ENCODE measurements at places on chromosomes 5 and 9.

DNA sequence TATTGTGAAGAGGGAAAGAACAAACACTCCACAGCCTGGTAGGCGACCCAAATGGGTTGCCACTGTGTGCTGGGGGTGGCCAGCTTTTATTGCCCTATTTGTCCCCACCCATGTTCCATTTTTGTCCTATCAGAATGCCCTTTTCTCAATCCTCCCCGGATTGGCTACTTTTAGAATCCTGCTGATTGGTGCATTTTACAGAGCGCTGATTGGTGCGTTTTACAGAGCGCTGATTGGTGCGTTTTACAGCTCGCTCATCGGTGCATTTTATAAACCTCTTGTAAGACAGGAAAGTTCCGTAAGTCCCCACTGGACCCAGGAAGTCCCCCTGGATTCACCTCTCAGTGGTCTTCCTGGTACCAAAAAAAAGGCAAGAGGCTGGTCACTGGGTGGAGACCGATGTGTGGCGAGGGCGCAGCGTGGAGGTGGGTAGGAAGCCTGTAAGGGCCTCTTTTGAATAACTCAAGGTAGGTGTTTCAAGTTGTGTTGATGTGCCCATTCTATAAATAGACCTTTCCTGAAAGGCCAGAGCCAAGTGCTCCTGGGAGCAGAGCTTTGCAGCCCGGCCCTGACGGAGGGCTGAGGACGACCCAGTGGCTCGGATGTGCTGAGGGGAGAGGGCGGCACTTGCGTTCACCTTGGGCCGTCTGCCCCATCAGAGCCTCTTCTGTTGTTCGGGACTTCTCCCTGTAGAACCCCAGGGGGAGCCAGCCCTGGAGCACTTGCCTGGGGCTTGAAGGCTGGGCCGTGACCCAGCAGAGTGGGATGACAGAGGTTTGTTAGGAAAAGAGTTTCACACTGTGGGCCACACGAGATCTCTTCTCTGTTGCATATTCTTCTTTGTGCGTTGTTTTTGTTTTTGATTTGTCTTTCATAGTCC, 7.2 kb upstream of the GFPT2 start:
- DNase-seq = peak; percentile 33

GRCh38 chr9:77435688-77436087, 212.4 kb downstream of the GNA14 start:
- DNase-seq = no peak

GRCh38 chr9:105392531-105392930, 55.3 kb upstream of the FSD1L start:
- no peak for DNase-seq

- DNase-seq = no peak
Observed at GRCh38 chr9:128214571-128215490, 11.7 kb downstream of the DNM1 start.

GRCh38 chr5:96350678-96351077, 82.4 kb downstream of the PCSK1 start:
- no peak for DNase-seq

- no peak for DNase-seq
Observed at GRCh38 chr5:3542158-3542557, 53.5 kb upstream of the IRX1 start.

- no peak for DNase-seq
Observed at GRCh38 chr9:38293022-38293421, 99.5 kb upstream of the ALDH1B1 start.

- DNase-seq = no peak
Observed at GRCh38 chr5:138514021-138514420, 29.0 kb downstream of the ETF1 start.

- DNase-seq = no peak
Observed at GRCh38 chr5:139696167-139696893, 48.2 kb downstream of the CXXC5 start.

DNA sequence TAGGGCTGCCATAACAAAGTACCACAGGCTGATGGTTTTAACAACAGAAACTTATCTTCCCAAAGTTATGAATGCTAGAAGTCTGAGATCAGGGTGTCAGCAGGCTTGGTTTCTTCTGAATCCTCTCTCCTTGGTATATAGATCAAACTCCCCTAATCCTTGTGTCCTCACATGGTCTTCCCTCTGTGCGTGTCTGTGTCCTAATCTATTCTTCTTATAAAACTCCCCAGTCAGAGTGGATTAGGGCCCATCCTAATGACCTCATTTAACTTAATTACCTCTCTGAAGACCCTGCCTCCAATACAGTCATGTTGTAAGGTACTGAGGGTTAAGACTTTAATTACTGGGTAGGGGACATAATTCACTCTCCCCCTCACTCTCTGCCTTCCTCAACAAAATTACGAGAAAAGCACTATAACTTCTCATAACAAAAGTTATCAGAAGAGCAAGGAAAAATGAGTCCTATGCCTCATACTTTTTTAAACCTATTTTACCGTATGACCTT, 68.6 kb downstream of the DPYSL3 start:
- no peak for DNase-seq

DNA sequence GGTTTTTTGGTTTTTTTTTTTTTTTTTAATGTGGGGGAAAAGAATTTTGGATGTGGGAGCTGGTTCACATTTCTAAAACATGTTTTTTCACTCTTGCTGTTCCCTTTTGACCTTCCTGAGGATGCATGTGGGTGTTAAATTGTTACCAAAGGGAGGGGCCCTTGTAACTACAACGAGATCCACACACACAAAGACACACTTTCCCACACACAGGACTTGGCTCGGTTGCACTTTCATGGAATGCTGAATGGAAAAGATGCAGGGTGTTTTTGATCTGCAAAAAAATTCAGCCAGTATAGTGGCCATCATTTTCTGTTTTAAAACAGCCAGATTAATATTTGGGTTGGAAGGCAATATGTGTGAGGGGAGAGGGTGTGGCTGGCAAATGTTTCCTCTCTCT, 576.9 kb downstream of the EBF1 start:
- no peak for DNase-seq

DNA sequence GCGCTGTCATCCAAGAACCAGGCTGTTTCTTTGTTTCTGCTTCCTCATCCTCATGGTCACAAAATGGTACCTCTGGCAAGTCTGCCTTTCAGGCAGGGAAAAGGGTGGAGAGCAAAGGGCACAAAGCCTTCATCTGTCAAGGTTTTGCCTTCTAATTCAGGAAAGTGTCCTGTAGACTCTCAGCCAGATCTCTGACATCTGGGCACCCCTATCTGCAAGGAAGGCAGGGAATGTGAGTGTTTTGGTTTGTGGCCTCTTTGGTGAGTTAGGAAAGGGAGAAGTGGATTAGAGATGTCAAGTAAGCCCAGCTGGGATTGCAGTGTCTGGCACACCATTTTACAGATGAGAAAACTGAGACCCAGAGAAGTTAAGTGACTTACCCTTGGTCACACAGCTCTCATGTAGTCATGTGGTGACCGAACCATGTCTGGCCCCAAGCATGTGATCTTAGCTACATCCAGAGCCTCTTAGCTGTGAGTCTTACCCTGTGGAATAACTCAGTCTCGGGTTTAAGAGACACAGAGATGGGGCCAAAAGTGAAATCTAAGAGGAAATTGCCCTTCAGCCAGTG, 115.6 kb upstream of the SAP30L start:
- no peak for DNase-seq

- DNase-seq = no peak
Observed at GRCh38 chr5:88875341-88876234, 7.4 kb downstream of the MEF2C start.

GRCh38 chr9:69122549-69123141, 51.4 kb upstream of the TJP2 start:
- no peak for DNase-seq

DNA sequence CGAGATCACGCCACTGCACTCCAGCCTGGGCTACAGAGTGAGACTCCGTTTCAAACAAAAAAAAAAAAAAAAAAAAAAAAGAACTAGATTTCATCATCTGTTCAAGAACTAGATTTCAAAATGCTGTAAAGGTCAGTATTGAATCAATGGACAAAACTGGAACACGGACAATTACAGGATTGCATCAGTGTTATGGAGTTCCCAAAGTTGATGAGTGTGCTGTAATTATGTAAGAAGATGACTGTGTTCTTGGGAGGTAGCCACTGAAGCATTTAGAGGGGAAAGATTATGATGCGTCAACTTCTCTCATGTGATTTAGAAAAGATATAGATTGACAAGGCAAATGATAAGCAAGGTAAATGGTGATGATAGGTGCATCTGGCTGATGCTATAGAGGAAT, 6.5 kb downstream of the FAM240B start:
- DNase-seq = no peak

DNA sequence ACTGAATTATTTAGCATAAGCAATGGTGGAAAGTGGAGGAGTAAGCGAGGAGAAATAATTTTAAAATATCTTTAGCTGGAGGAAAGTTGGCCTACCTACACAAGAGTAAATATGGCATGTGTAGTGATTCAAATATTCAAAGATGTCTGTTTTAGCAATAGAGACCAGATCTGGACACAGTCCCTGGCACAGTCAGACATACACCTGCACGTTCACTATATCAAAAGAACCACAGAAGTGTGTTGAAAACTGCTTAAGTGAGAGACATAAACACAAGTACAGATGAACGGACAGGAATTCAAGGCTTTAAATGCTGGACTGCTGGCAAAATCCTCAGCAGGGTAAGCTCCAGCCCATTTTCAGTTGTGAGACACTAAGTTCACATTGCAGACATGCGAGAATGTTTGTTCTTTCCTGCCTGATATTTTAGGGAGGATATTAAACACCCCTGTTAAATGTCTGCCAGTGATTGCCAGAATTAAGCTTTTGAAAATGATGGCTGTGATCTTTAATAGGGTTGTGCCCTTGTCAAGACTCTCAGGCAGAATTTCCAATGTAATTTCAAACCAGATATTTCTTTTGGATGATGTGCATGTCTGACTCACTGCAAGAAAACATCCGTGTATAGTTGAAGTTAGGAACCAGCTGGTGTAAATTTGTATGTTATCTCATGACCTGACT, 810.6 kb downstream of the TLE4 start:
- DNase-seq = no peak

DNA sequence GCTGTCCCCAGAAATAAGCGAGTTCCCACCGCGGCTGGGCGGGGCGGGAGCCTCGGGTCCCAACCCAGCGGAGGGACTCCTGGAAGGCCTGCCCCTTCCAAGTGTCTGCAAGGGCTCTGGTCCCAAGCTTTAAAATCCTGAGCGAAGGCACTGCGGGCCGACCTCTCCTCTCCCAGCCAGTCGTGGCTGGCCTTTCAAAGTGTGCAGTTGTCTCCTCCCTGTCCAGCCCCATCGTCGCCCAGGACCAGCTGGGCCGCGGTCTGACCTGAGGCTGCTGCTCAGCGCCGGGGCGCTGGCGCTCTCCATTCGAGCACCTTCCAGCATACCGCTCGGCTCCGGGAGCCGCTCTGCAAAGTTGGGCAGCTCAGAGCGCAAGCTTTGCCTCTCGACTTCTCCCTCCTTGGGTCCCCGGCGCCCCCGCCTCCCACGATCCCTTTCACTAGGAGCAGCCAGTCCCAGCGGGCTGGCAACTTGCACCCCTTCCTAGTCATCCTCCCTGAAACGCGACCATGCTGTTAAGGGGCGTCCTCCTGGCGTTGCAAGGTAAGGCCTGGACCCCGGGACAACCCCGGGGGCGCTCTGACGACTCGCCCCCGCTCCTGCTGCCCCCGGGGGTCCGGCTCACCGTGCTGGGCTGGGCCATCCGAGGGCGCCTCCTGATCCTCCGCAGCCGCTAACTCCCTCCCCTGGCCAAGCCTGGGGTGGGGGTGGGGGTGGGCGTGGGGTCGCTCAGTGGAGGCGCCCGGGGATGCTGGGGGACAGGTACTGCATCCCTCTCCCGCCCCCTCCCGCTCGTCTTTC, at the start of gene MAMDC2:
Gene MAMDC2, plus strand, starts transcription at position 160 of the 801 bp plus-strand sequence. Its CDS starts 350 bp downstream, at position 510.
- peak; percentile 74 for DNase-seq

GRCh38 chr5:78362220-78362619, 1.8 kb downstream of the SCAMP1 start:
- no peak for DNase-seq

DNA sequence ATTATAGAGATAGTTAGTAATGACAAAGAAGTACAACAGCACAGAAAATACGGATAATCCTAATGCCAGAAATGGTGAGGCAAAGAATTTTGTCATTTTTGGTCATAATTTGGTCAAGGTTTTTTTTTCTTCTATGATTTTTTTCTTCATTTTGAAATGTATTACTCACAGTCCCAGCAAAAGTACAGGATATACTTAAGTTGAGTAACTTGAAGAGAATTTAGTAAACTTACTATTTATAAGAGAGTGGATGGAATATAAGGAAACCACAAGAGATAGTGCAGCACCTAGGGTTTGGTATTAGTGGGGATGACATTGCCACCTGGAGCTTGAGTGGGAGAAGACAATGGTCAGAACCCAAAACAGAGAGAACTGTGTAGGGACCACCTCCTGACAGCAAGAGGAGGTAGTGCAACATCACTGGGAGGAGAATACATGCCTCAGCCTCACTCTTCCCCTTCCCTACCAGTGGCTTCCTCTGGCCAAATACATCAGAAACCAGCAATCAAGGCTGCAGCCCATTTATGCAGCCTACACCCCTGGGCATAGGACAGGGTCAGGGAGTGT, 434.5 kb upstream of the TRPC7 start:
- no peak for DNase-seq

GRCh38 chr9:128068386-128069205, 564 bp downstream of the SLC25A25 start:
- DNase-seq = no peak

DNA sequence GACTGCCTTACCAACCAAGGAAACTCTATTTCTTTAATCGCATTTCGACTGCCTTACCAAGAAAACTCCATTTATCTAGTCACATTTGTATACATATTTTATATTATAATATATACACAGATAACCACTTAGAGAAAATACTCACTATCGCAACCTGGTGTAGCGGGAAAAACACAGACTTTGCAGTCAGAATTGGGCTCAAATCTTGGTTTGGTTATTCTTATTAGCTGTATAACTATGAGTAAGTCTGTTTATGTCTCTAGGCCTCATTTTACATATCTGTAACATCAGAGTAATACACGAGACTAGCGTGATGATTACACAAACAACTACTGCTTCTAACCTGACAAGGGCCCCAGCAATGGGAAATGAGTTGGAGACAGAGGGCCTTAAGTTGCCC, 127.5 kb upstream of the POU5F2 start:
- DNase-seq = no peak

DNA sequence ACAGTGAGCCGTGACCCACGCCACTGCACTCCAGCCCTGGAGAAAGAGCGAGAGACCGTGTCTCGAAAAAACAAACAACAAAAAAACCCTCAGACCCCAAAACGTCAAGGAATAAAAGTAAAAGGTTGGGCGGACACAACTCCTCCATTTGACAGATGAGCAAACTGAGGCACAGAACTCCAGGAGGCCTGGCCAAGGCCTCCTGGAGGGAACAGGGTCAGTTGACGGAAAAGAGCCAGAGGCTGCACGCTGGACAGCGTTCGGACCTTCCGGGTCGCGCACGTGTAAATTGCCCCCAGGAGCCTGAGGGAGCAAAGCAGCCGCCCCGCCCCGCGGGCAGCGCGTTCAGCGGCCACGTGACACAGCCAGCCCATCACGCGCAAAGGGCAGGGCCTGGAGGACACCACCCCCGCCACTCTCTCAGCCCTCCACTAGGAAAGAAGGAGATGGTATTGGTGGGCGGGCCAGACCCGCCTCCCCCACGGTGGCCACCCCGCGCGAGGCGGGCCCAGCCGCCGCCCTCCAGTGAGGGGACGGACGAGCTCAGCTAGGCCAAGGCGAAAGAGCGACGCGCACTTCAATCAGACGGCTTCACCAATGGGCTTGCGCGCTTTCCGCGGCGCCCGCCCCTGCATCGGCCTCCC, 81.5 kb downstream of the PTPDC1 start:
- peak; percentile 98 for DNase-seq

All from Right ventricle myocardium superior (tissue), 1 donor.